ENCODE measurements at places on chromosomes 12 and 14. TPM values are rescaled to one million over a fixed set of nuclear protein-coding genes. Genes with fewer than 3 reads are reported as not detected.

KRT2 gene
- not detected for polyA plus RNA-seq

OTX2 gene
- not detected for polyA plus RNA-seq

- no peak for DNase-seq
These were observed 196.5 kb upstream of the AMIGO2 start for GRCh38 chr12:47276253-47276620.

GRCh38 chr12:101107032-101107763, 102.8 kb downstream of the SLC5A8 start:
- no peak for DNase-seq

- DNase-seq: no peak
These were observed 20.1 kb upstream of the RPLP0 start for GRCh38 chr12:120220838-120221575.

GRCh38 chr14:36553656-36554260, 28.7 kb downstream of the NKX2-8 start:
- DNase-seq: peak; percentile 44

- no peak for DNase-seq
These were observed 26.3 kb downstream of the EML1 start for GRCh38 chr14:99819514-99819913.

DNA sequence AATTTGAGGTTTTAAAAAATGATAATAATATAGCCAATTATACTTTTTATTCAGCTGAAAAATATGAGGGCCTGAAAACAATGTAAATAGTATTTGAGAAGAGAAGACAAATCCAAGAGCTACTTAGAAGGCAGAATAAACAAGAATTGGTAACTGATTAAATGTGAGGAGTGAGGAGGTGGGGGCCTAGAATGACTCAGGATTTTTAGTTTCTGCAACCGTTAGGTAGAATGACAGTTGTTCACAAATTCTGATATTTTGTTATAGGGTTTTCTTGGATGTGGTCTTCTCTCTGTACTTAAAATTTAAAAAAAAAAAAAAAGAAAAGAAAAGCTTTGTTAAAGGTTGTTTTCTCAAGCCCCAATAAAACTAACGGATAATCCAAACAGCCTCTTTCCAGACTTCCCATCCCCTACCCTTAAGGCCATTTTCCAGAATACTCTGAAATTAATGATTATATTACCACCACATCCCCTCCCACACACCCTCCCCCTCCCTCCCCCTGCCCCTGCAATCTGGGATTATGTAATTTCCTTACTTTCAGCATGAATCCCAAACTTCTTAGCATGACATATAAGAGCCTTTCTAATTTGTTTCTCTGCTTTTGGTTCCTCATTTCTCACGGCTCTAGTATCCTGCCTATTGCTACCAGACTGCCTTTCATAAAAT, 50.4 kb downstream of the LRP6 start:
- DNase-seq: no peak

- no peak for DNase-seq
These were observed 22.4 kb upstream of the CLEC2D start for GRCh38 chr12:9646794-9647781.

DNA sequence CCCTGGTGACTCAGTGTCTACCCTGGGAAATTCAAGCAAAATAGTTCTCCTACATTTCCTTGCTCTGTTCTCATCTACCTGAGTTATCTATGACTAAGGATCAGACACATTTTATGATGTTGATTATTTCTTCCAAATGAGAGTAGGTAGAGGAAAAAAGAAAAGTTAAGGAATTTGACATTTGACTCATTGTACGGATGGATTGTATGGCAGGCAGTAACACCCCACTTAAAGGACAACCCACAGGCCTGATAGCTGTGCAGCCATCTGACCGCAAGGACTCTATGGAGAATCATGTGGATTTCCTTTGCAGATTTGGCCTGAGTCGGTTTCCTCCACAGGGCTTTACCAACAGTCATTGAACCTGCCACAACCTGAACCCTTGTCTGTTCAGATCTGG, 540.3 kb downstream of the BCL11B start:
- DNase-seq: no peak

DNA sequence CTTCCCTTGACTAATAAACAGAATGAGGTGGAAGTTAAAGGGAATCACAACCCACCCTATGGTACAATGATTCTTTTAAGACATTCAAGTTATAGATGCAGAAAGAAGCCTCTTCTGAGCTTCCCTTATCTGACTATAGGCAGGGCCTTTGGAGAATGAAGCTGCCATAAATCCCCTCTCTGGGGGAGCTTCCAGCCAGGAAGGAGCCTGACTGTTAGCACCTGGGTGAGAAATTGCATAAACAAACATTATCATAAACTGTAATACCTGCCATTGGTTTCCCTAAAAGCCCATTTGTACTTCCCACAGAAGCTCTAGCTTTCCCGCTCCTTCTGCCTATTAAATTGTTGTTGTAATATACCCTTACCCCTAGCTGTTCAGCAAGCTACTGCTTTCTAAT, 81.3 kb upstream of the RESF1 start:
- no peak for DNase-seq

- DNase-seq: no peak
These were observed 193.2 kb upstream of the FRMD6 start for GRCh38 chr14:51458563-51458955.

EIF4B gene
- 438 TPM for polyA plus RNA-seq

- no peak for DNase-seq
These were observed 42.6 kb upstream of the FOXJ2 start for GRCh38 chr12:7989827-7990491.

ERP27 gene
- polyA plus RNA-seq: 1.2 TPM

- no peak for DNase-seq
These were observed 138.7 kb upstream of the E2F7 start for GRCh38 chr12:77204083-77204482.

CLEC9A gene
- polyA plus RNA-seq: not detected

DNA sequence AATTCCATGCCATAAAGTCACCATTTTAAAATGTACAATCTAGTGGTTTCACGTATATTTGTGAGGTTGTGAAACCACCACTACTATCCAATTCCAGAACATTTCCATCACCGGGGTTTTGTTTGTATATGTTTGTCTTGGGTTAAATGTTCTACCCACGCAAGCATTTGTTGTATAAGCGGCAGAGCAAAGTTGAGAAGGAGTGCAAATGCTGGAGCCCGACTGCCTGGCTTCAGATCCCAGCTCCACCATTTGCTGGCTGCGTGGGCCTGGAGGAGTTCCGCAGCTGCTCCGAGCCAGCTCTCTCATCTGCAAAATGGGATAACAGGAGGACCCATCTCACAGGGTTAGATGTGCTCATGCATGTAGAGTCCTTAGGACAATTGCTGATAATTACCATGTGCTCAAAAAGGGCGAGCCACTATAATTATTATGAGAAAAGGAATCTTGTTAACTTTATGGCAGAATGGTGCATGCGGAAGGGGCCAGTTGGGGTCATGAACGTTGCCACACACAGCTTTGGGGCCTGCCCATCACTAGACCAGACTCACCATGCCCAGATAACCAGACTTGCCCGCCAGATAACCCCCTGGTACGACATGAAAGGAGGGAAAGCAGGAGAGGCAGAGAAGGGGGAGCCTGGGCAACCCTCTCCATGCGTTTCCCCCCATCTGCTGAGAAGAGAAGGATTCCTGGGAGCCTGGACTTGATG, 6.4 kb downstream of the ACTN1 start:
- no peak for DNase-seq

Measured in muscle of back (tissue), 13 donors.